Foreskin melanocyte (primary cell): ENCODE measurements at places on chromosomes 7 and 10.

GRCh38 chr10:31374146-31374696 lies 55.2 kb downstream of the ZEB1 start:
- DNase-seq, result no peak

GRCh38 chr10:102758240-102758932 lies 14.6 kb downstream of the WBP1L start:
- DNase-seq, result no peak

- DNase-seq, result no peak
Observed at GRCh38 chr10:35382096-35382495, 45.8 kb downstream of the CCNY start.

DNA sequence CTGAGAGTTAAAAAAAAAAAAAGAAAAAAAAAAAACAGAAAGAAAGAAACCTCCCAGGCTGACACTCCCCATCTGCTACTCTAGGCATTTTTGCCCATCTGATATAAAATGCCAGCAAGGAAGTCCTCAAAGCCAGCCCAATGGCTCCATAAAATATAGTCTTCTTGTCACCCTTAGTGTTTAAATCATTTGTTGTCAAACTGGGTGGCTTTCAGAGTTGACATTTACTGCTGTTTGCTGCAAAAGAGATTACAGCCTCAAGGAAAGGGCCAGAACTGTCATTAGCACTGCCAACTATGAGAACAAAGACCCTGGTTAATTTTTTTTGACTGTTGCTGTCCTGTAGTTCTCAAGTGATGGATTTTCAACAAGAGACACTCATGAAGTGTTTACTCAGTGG lies 86.5 kb downstream of the TRIL start:
- DNase-seq, result no peak
